ENCODE measurements at places on chromosomes 5 and 9.

GRCh38 chr5:65800775-65801174, 78.8 kb downstream of the NLN start:
- DNase-seq = no peak

DNA sequence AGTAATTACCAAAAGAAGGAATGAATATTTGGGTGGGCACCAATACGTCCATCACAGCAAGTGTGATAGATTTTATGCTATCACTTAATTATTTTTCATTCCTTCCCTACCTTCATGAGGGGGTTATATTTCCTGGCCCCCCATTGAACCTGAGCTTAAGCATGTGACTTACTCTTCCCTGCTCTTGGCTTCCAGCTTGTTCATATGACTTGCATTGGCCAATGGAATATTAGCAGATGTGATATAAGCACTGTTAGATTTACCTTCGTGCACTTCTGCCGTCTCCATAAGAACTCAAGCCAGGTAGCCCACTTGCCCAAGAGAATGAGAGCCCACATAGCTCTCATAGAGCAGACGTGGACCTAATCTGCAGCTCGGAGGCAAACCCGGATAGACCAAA, 99.1 kb upstream of the SMARCA2 start:
- no peak for DNase-seq

DNA sequence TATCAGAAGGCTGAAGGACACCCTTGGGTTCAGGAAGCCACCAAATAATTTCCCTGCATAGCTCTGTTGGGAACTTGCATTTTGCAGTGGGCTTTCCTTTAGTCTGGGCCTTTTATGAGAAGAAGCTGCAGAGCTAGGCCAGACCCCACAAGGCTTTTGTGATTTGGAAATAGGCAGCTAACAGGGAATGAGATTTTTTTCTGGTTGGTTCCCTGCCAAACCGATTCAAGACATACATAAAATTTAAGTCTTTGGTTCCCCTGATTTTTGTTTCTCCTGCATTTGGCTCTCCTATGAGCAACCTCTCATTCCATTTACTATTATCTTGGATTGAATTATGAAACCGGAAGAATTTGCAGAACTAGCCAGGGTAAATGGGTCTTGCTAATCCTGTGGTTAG, 81.5 kb upstream of the PTCH1 start:
- no peak for DNase-seq

DNA sequence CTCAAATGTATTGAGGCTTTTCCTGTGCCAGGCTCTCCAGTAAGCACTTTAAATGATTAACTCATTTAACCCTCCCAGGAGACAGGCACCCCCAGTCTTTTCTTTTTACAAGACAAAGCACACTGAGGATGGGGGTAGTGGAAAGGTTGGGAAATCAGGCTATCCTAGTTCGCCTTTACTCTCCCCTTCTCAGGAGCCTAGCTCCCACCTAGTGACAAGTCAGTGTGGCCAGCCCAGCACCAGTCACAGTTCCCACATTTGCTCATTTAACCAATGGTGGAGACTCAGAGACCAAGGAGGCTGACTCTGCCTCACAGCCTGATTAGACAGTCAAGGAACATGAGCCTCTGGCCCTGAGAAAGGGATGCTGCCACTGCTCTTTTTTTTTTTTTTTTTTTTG, 3.5 kb downstream of the ALDH7A1 start:
- DNase-seq = no peak

DNA sequence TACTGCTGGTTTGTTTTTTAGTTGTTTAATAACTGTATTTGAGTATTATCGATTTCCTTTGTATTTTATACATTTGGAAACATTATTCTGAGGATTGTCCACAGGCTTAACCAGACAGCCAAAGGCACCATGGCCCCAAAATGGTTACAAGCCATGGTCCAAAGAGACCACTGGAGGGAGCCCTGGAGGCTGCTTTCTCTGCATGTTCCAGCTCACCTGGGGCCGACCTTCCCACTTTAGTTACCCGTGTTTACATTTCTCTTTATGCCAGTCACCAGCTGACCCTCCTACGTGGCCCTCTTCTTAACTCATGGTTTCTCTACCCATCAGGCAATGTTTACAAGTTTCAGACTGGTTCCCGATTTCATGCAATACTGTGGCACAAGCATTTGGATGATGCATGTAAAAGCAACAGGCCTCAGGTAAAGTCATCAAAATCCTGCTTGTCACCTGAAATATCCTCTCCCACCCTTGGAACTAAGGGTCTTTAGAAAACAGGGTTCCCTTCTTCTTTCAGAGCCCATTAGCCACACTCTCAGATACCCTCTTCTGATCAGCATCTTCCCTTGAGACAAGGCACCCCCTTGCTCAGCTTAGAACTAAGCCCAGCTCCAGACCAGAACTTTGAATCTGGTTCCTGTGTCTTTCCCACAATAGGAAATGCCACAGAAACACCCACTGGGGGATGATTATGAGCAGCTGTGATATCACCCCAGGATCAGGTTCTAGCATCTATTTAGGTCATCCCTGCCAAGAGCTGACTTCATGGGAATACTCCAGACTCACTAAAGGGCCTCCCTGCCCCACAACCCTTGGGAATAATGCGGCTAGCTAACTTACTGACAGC, 49.9 kb upstream of the GARNL3 start:
- peak; percentile 71 for DNase-seq

GRCh38 chr9:72149231-72149975, at the start of gene GDA:
Gene GDA, plus strand, starts transcription at chr9:72149440. Its CDS starts 120 bp downstream, at chr9:72149560.
- no peak for DNase-seq

- peak; percentile 48 for DNase-seq
These were observed 35.5 kb downstream of the GCNT4 start for GRCh38 chr5:75016896-75017295.

- peak; percentile 34 for DNase-seq
These were observed 7.7 kb upstream of the DMRT2 start for GRCh38 chr9:1042466-1042865.

DNA sequence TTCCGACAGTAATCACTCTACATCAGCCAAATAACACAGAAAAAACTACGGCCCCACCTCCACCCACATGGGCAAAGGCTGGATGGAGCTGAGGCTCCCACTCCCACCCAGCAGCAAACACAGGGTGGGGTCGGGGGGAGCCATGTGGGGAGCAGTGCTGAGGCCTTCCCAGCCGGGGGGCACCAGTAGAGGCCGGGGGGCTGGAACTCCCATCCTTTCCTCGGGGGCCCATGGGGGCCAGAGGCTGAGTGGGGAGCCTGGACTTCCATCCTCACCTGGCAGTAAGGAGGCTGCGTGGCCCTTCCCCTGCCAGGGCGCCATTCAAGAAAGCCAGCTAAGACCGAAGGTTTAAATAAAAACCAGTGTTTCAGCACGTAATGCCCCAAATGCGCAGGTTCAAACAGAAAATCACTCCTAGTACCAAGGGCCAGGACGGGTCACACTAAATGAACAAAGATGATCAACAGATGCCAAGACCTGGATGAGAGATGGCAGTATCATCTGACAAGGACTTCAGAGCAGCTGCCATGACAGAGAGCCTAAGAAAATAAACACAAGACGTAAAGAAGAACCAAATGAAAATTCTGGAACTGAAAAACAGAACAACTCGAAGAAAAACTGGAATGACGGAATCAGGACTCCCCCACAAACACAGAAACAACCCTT, 9.4 kb downstream of the CCDC127 start:
- no peak for DNase-seq

GRCh38 chr5:172524573-172525021, 70.3 kb upstream of the SH3PXD2B start:
- DNase-seq = no peak

- DNase-seq = peak; percentile 96
These were observed 2.5 kb upstream of the ZNF367 start for GRCh38 chr9:96420468-96421219.

DNA sequence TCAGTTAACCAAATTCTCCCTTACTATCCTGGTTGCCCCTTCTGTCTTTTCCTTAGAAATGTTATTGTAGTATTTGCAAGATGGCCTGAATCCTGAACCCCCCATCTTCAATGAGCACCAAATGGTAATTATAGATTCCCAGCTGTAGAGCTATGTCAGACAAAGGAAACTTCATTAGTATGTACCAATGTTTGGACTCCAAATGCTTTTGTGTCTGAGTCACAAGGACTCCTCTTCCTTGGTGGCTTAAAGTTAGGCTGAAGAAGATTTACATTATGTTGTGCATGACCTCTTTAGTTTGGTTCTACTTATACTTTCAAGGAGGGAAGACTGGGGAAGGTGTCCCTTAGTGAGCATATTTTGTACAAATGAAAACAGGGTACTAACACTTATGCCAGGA, 105.9 kb upstream of the CDKN2B start:
- peak; percentile 78 for DNase-seq

- no peak for DNase-seq
These were observed 86.5 kb downstream of the ERP44 start for GRCh38 chr9:100012279-100012678.

DNA sequence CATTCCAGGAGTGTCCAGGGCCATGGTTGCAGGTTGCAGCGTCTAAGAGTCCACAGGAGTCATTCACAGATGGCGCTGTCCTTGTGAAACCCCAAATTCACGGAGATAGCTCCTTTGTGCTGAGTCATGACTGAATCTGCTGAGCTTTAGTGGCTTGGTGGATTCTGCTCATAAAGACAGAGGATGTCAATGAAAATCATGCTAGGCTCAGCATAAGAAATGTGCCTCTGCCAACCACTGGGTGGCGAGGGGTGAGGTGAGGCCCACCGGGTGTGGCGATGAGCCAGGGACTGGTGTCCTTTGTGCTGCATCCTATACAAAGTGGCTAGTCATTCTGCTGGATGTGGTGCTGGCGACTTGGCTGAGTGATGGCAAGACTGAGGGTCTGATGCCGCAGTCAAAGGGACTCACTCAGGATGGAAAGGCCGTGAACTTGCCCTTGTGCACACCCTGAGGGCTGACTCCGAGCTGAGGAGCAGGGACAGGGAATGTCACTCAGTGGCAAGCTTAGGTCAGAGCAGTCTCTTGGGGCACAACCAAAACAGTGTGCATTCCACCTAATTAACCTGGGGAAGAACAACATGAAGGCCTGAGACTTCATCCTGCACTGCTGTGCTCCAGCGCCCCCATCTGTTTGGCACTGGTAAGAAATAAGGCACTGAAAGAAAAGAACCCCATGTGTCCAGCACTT, 71.5 kb downstream of the DAP start:
- DNase-seq = peak; percentile 53

DNA sequence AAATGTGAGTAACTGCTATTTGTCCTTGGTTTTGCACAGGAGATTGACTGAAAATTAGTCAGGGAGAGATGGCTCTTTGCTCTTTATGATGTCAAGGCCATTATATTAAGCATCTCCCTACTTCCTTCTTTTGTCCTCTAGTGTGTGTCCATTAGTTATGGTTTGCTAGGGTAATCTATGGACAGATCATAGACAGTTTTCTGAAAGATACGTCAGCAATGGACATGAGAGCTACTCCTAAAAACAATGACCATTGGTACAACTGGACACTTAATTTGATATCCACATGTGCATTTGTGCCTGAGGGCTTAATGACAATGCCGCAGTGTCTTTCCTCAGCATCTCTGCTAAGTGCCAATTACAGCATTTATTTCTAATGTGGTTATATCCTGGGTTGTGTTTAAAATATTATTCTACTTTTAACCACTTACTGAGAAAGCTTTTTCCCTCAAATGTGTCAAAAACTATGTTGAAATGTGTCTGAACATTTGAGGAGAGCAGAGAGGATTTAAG, 218.2 kb upstream of the RFX3 start:
- DNase-seq = no peak

- no peak for DNase-seq
These were observed 629.6 kb upstream of the DMAC1 start for GRCh38 chr9:8429157-8429556.

GRCh38 chr9:97484134-97484533, 17.3 kb upstream of the TMOD1 start:
- DNase-seq = no peak

- DNase-seq = no peak
These were observed 13.4 kb upstream of the GRIN3A start for GRCh38 chr9:101751895-101752294.

- DNase-seq = no peak
These were observed 183.8 kb upstream of the PDE4D start for GRCh38 chr5:60077292-60077691.

GRCh38 chr5:56269216-56269927, 36.2 kb upstream of the ANKRD55 start:
- DNase-seq = peak; percentile 62

DNA sequence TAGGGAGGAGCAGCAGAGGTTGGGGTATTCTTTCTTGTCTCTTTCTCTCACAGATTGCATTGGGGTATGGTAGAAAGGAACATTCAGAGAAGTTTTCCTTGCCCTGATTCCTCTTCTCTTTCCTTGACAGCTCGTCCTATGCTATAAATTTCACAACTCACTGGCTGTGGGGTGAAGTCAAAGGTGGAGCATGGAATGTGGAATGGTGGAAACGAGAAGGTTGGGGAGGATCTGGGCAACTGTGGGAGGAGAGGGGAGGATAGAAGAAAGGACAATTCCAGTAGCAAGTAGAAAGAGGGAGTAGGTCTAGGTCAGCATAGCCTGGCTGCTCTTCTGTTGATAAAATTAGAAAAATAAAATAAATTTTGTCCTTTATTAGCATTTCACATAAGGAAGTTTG, 39.0 kb upstream of the POC5 start:
- DNase-seq = no peak

DNA sequence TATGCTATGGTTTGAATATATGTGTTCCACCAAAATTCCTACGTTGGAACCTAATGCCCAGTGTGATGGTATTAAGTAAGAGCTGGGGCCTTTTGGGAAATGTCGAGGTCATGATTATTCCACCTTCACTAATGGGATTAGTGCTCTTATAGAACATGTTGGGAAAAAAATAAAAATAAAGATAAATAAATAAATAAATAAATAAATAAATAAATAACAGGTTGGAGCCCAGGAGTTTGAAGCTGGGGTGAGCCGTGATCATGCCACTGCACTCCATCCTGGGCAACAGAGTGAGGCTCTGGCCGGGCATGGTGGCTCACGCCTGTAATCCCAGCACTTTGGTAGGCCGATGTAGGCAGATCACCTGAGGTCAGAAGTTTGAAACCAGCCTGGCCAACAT, 22.5 kb downstream of the BASP1 start:
- DNase-seq = no peak

GRCh38 chr5:69224520-69224919, 10.2 kb upstream of the CDK7 start:
- DNase-seq = no peak

DNA sequence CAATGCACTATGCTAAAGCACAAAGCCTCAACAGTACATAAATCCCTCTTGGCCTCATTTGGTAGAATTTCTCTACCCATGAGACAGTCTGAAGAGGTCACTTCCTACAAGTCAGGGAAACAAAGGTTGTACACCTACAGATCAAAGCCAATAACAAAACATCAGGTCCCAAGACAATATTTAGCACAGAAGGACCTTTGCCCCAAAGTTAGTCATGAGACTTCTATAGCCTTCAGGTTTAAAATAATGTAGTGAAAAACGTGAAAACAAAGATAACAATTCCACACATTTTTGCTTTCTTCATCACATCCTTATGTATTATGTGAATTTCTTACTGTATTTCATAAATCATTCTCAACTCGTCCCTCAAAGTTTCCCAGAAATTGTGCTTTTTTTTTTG, 15.8 kb downstream of the AFF4 start:
- peak; percentile 79 for DNase-seq

GRCh38 chr5:67732471-67732870, 483.1 kb upstream of the PIK3R1 start:
- peak; percentile 7 for DNase-seq

GRCh38 chr5:72005671-72006070, 101.6 kb upstream of the MAP1B start:
- no peak for DNase-seq
